ENCODE measurements at places on chromosomes 7 and 10.

- DNase-seq = no peak
Observed at GRCh38 chr10:62178568-62178967, 90.1 kb downstream of the RTKN2 start.

DNA sequence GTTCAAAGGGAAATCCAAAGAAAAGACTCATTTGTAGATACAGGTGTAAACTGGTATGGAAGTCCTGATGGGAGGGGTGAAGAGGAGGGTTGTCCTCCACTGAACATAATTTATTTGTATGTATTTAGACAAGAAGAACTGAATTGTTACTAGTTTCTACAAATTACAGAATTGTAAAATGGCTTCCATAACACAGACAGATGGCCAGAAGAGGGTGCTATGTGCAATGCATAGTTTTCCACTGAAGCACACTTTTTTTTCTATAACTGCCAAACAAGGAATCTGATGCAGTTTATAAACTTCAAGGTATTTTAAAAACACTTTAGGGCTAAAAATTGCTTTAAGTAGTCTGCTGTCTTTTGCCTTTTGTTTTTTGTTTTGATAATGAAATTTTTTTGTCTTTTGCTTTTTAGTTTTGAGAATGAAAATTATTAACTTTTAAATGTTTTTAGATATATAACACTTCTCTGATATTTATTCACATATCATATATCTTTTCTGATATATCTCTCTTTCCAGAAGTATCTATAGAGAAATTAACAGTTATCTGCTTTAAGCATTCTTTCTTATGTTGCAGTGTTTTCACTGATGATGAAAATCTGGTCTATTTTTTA, 58.5 kb downstream of the PHYHIPL start:
- DNase-seq = no peak

GRCh38 chr10:30013757-30014156, 45.6 kb downstream of the JCAD start:
- DNase-seq = no peak

GRCh38 chr7:1027242-1028043, 16.9 kb upstream of the GPR146 start:
- DNase-seq = no peak

DNA sequence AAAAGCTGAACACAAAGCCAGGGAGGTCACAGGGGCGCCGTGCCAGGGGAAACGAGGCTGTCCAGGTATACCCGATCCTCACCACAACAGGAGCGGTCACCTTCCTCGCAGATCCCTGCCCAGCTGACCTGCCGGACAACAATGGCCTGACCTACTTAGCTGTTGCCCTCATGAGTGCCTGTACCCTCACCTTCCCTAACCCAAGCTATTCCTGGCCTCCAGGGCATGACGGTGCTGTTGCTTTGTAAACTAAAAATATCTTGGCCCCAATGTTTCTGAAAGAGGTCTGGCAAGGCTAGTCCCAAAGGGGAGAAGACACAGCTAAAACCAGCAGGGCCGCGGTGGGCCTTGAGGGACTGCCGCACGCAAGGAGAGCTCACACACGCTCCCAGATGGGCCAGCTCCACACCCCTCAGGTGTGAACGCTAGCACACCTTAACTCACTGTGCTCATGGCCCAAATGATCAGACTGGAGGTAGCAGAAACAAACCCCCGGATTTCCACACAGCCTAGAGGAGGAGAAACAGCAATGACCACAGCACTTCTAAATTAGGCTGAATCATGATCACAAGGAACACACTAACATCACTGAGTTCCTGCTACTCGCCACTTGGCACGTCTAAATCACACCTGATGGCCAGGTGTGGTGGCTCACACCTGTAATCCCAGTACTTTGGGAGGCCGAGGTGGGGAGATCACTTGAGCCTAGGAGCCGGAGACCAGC, 66.3 kb upstream of the CYTH3 start:
- no peak for DNase-seq
